Globus pallidus (tissue), 1 donor: ENCODE measurements at places on chromosomes 1 and 21.

GRCh38 chr1:236465959-236466303 is 57.9 kb upstream of the LGALS8 start:
- DNase-seq: no peak

DNA sequence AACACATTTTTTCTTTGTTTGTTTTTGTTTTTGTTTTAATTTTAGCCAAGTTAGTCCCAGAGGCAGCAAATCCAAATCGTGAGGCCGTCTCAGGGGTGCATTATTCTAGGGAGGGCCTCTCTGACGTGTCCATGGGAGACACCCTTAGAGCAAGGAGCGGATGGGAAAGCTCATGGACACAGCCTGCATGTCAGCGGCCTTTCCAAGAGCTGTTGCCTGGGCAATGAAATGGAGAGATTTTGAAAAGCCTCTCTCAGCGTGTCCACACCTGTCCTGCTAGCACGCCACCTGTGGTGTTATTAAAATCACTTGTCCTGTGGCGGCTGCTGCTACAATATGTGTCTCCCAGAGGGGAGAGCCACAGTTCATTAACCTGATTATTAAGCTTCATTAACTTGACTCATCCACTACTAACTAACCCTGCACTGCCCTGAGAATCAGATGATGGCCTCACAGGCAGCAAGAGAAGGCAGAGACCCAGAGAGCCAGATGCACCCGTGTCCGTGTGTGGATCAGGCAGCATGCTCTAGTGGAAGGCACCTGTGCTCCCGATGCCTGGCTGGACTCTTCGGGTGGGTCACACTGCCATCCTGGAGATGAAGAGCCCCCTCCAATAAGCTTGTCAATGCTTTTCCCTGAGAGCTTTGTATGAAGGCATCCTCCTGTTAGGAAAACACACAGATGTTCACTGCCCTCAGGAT is 133.3 kb downstream of the PGBD5 start:
- DNase-seq: no peak

GRCh38 chr1:230858918-230859729 is 9.2 kb downstream of the C1orf198 start:
- DNase-seq: peak; percentile 99

DNA sequence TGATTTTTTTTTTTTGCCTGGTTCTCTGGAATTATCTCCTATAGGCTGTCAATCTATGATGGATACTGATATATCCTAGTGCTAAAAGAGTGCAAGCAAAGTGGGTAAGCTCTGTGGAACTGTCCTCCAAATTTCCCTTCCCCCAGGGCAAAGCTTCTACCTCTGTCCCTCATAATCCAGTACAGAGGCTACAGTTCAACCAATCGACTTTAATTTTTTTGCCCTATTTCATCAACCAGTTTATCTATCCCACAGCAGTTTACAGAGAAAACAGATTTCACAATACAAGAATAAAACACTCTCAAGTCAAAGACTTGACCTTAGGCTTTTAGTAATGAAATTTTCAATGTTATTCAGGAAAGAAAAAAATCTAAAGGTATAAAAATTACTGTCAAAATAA is 13.9 kb downstream of the PUM1 start:
- no peak for DNase-seq

GRCh38 chr1:246971090-246971721 is 36.7 kb downstream of the ZNF695 start:
- no peak for DNase-seq

GRCh38 chr1:207867136-207868109 is 43.5 kb downstream of the CD34 start:
- DNase-seq: no peak

DNA sequence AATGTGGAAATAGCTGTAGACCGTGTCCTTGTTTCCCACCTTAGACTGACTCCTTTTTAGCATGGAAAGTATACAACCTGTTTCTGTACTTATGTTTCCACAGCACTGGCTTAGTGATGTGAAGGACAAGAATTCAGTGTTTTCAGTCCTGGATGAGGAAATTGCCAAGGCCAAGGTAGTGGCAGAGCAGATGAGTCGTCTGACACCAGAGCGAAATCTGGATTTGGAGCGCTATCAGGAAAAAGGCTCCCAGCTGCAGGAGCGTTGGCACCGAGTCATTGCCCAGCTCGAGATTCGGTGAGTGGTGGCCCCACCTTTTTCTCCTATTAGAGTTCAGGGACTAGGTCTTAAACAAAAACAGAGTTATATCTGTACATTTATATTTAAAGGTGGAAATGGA is 112.6 kb downstream of the MACF1 start:
- no peak for DNase-seq

DNA sequence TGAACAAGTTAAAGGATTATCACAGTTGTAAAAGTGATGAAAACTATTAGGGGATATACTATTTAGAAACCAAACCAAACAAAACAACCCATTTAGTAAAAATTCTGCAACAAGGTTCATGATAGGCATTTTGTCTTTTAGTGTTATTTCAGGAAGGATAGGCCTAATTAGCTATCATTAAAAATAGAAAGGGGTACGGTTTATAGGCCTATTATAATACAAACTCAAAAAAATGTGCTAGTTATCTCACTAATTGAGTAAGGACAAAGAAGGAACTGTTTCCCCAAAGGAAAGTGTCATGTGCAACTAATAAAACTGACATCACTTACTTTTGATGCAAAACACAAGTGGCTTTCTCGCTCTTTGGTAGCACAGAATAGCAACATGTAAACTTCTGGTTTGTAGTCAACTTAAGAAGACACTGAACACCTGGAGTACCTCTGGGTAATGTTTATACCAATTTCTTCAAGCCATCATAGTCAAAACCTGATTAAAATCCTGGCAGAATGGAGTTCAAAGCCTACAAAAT is 28.5 kb downstream of the SLC16A1 start:
- peak; percentile 70 for DNase-seq
